Right lobe of liver (tissue), 6 donors: ENCODE measurements at places on chromosomes 11 and 22. TPM values are rescaled to one million over a fixed set of nuclear protein-coding genes. Genes with fewer than 3 reads are reported as not detected.
A peak's percentile ranks its signal among the peaks of the same experiment; 100 is the strongest.

DNA sequence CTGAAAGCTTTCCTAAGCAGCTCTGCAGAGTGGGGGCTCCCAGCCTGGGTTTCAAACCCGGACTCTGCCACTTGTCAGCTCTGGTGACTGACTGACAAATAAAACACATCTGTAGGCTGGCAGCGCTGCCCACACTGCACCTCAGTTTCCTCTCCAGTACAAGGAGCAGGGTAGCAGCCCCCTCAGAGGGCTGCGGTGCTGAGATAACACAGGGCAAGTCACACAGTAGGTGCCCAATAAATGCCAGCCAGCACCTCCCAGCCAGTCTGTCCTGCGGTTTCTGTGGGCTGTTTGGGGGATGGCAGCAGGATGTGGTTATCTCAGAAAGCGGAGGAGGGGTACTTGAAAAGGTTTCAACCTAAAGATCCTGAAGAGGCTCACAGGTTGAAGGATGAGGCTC is 1.5 kb downstream of the SYT12 start:
- H3K36me3 ChIP-seq = no peaks in the 10 kb centered on the region
- H3K4me3 ChIP-seq = no peak overlapping the region
- H3K4me1 ChIP-seq = peaks cover 29% of the 10 kb centered on the region
- no peaks in the 10 kb centered on the region for H3K27me3 ChIP-seq
- no peak overlapping the region for H3K27ac ChIP-seq

- no peak overlapping the region for H3K27ac ChIP-seq
- H3K36me3 ChIP-seq = no peaks in the 10 kb centered on the region
- DNase-seq = peak; percentile 31
- H3K4me1 ChIP-seq = no peaks in the 10 kb centered on the region
- no peak overlapping the region for H3K4me3 ChIP-seq
These were observed 1.5 kb downstream of the LRFN4 start for GRCh38 chr11:66858186-66858938.

- no peaks in the 10 kb centered on the region for H3K36me3 ChIP-seq
- no peak overlapping the region for H3K4me3 ChIP-seq
- H3K4me1 ChIP-seq = no peaks in the 10 kb centered on the region
- H3K27ac ChIP-seq = no peak overlapping the region
These were observed 19.1 kb upstream of the RCN1 start for GRCh38 chr11:32071811-32072210.

DNA sequence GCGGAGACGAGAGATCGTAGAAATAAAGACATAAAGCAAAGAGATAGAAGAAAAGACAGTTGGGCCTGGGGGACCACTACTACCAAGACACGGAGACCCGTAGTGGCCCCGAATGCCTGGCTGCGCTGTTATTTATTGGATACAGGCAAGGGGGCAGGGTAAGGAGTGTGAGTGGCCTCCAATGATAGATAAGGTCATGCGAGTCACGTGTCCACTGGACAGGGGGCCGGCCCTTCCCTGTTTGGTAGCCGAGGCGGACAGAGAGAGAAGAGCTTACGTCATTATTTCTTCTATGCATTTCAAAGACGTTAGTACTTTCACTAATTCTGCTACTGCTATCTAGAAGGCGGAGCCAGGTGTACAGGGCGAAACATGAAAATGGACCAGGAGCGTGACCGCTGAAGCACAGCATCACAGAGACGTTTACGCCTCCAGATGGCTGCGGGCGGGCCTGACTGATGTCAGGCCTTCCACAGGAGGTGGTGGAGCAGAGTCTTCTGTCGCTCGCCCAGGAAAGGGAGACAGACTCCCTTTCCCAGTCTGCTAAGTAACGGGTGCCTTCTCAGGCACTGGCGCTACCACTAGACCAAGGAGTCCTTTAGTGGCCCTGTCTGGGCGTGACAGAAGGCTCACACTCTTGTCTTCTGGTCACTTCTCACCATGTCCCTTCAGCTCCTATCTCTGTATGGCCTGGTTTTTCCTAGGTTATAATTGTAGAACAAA is 24.8 kb downstream of the PPP6R2 start:
- no peak for DNase-seq
- H3K27me3 ChIP-seq = no peaks in the 10 kb centered on the region
- no peaks in the 10 kb centered on the region for H3K36me3 ChIP-seq
- H3K27ac ChIP-seq = no peak overlapping the region
- peaks cover 21% of the 10 kb centered on the region for H3K4me1 ChIP-seq

GRCh38 chr11:5809905-5810795 is 1.4 kb downstream of the OR52N2 start:
- H3K27ac ChIP-seq = no peak overlapping the region
- DNase-seq = no peak
- H3K4me1 ChIP-seq = no peaks in the 10 kb centered on the region
- no peak overlapping the region for H3K4me3 ChIP-seq
- no peaks in the 10 kb centered on the region for H3K36me3 ChIP-seq

DNA sequence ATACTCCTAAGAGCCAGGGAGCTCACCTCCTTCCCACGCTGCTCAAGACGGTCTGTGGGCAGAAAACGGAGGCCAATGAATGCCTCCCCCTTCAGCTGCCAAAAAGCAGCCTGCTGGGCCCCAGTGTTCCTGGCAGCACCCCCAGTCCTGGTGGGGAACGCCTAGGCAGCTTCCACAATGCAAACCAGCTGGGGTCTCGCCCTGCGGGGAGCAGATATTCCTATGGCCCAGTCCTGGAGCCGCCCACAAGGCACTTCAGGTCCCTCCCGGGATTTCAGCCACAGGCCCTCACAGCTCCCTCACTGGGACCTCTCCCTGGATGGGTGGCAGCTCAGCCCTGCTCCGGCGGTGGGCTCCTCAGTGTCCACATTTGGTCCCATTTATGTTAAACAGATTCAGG is 29.2 kb downstream of the A4GALT start:
- peaks cover 7% of the 10 kb centered on the region for H3K4me1 ChIP-seq
- no peak overlapping the region for H3K27ac ChIP-seq
- H3K4me3 ChIP-seq = no peak overlapping the region
- H3K36me3 ChIP-seq = no peaks in the 10 kb centered on the region
- no peak for DNase-seq
- H3K27me3 ChIP-seq = no peaks in the 10 kb centered on the region

GRM5 gene
- total RNA-seq = not detected

GRCh38 chr22:40606306-40606705 is 30.2 kb downstream of the MRTFA start:
- no peak overlapping the region for H3K27ac ChIP-seq
- H3K27me3 ChIP-seq = no peaks in the 10 kb centered on the region
- no peak overlapping the region for H3K4me3 ChIP-seq
- no peaks in the 10 kb centered on the region for H3K36me3 ChIP-seq

GRCh38 chr11:58003036-58003435 is 20.6 kb upstream of the OR9Q1 start:
- no peaks in the 10 kb centered on the region for H3K4me1 ChIP-seq
- no peak for DNase-seq
- no peaks in the 10 kb centered on the region for H3K27me3 ChIP-seq
- no peaks in the 10 kb centered on the region for H3K36me3 ChIP-seq
- no peak overlapping the region for H3K27ac ChIP-seq

DNA sequence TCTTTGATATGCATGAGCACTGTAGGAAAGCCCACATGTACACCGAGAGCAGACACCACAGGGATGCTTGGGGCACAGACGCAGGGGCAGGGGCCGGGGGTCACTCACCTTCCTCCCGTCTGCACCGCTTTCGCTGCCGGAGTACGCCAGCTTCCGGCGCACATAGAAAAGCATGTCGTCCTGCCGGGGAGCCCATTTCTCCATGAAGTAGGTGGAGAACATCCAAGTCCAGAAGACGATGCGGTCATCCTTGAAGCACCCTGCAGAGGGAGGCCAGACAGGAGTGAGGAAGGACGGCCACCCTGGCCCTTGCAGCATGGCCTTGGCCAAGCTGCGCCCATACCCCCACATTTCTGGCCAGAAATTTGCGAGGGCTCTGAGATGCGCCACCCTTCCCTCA is 28.8 kb downstream of the KIAA0930 start:
- no peaks in the 10 kb centered on the region for H3K27me3 ChIP-seq
- no peaks in the 10 kb centered on the region for H3K4me1 ChIP-seq
- no peaks in the 10 kb centered on the region for H3K36me3 ChIP-seq

DNA sequence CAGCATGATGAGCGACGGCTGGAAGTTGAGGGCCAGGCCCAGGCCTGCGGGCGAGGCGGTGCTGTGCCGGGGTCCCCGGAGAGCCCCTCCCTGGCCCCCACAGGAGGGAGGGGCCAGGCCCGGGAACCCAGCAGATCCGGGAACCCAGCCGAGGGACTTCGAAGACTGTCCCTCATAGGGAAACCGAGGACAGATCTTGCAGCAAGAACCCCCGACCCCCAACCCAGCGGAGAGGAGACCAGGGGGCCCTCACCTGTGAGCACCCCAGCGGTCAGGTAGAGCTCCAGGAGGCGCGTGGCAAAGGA is 2.4 kb downstream of the SLC16A8 start:
- no peak for DNase-seq
- H3K27ac ChIP-seq = no peak overlapping the region
- H3K36me3 ChIP-seq = no peaks in the 10 kb centered on the region
- no peak overlapping the region for H3K4me3 ChIP-seq
- no peaks in the 10 kb centered on the region for H3K27me3 ChIP-seq

LINC01488 gene
- 1.6 TPM for total RNA-seq

DNA sequence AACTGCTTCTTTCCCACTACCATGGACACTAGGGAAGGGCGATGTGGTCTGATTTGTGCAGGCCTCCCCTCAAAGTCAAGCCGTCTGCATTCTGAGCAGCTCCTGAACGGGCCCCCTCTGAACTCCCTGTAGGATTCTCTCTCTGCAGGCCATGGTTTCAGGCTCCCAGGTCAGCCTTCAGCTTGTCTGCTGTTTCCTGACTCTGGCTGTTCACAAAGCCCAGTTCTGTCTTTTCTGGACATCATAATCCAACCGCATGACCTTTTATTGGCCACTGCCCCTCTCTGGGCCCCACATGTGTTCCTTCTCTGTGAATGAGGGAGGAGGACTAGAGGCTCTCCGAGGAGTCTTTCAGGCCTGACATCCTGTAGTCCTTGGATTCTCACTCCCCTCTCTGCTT is 161.0 kb downstream of the FEZ1 start:
- no peak for DNase-seq
- no peaks in the 10 kb centered on the region for H3K27me3 ChIP-seq
- H3K4me1 ChIP-seq = no peaks in the 10 kb centered on the region
- H3K36me3 ChIP-seq = no peaks in the 10 kb centered on the region
- H3K4me3 ChIP-seq = no peak overlapping the region

GRCh38 chr22:47128216-47128615 is 365.8 kb downstream of the TBC1D22A start:
- no peaks in the 10 kb centered on the region for H3K36me3 ChIP-seq
- no peaks in the 10 kb centered on the region for H3K27me3 ChIP-seq
- H3K4me3 ChIP-seq = no peak overlapping the region
- no peaks in the 10 kb centered on the region for H3K4me1 ChIP-seq

CABP4 gene
- 1.3 TPM for total RNA-seq

SLC35F2 gene
- 0.17 TPM for total RNA-seq

GRCh38 chr11:82092904-82093303 is 640.8 kb downstream of the FAM181B start:
- H3K36me3 ChIP-seq = no peaks in the 10 kb centered on the region
- H3K4me1 ChIP-seq = no peaks in the 10 kb centered on the region
- no peak overlapping the region for H3K27ac ChIP-seq
- DNase-seq = no peak

- peak overlapping the region; percentile 70 for H3K27ac ChIP-seq
- H3K4me3 ChIP-seq = peak overlapping the region; percentile 47
- peaks cover 56% of the 10 kb centered on the region for H3K4me1 ChIP-seq
- peaks cover 4% of the 10 kb centered on the region for H3K36me3 ChIP-seq
- H3K27me3 ChIP-seq = no peaks in the 10 kb centered on the region
These were observed 3.1 kb downstream of the TNKS1BP1 start for GRCh38 chr11:57321388-57322255.

- H3K4me3 ChIP-seq = no peak overlapping the region
- H3K4me1 ChIP-seq = no peaks in the 10 kb centered on the region
- no peaks in the 10 kb centered on the region for H3K27me3 ChIP-seq
- H3K27ac ChIP-seq = no peak overlapping the region
These were observed 64.1 kb upstream of the BIRC3 start for GRCh38 chr11:102253020-102253715.

DNA sequence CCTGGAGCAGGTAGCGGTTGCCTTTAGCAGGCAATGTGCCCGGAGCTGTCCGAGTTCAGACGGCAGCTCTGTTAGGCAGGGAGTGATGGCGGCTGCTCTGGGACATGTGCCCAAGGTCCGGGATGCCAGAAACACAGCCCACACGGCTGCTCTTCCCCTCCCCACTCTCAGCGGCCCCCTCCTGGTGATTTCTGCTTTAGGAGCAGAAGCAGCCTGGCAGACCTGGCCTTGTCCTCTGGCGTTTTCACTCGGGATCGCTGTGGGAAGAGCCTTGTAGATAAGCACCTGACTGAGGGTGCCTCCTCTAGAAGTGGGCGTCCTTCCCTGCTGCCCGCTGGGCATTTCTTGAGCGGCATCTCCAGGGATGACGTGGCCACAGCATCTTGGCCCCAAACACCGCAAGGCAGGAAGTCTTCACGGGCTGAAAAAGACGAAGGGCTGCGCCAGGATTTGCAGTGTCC is 392.2 kb downstream of the TBC1D22A start:
- DNase-seq = no peak
- no peaks in the 10 kb centered on the region for H3K4me1 ChIP-seq
- no peak overlapping the region for H3K27ac ChIP-seq

DNA sequence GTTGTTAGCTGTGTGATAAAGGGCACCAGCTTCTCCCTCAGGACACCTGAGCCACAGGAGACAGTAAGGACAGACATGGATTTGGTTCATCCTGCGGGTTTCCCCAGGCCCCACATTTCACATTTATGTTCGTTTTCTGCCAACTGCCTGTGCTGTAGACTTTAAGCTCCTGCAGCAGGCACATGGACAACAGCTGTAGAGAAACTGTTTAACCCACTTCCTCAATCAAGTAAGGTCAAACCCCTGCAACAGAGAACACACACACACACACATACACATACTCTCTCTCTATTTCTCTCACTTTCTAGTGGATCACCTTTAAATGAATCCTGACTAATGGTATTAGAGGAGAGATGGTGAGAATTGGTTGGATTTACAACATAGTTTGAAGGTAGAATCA is 90.7 kb downstream of the C11orf87 start:
- no peak for DNase-seq
- no peaks in the 10 kb centered on the region for H3K4me1 ChIP-seq
- H3K4me3 ChIP-seq = no peak overlapping the region
- no peak overlapping the region for H3K27ac ChIP-seq
- H3K36me3 ChIP-seq = no peaks in the 10 kb centered on the region
- H3K27me3 ChIP-seq = no peaks in the 10 kb centered on the region

GRCh38 chr11:77294040-77294439 is 7.4 kb downstream of the GDPD4 start:
- no peaks in the 10 kb centered on the region for H3K27me3 ChIP-seq
- no peaks in the 10 kb centered on the region for H3K36me3 ChIP-seq
- no peak overlapping the region for H3K27ac ChIP-seq
- H3K4me1 ChIP-seq = no peaks in the 10 kb centered on the region
- no peak for DNase-seq

GRCh38 chr11:120057595-120058581 is 80.0 kb downstream of the TRIM29 start:
- no peak overlapping the region for H3K27ac ChIP-seq
- no peaks in the 10 kb centered on the region for H3K27me3 ChIP-seq
- DNase-seq = no peak
- no peaks in the 10 kb centered on the region for H3K36me3 ChIP-seq

DNA sequence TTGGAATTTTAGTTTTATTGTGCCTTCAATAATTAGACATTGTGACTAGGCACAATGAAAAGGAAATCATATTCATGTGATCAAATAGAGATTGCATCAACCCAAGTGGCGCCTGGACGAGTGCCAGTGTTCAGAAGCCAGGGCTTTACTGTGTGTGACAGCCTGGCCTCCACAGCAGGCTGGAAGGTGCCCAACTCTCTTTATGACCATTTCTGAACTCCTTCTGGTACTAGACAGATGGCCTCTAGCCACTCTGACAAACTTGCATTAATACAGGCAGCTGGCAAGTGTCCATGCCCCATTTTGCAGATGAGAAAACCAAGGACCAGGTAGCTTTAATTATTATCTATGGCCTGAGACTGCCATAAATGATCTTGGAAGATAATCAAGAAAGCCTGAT is 8.3 kb upstream of the POU2AF1 start:
- no peaks in the 10 kb centered on the region for H3K27me3 ChIP-seq
- DNase-seq = peak; percentile 80
- no peak overlapping the region for H3K27ac ChIP-seq
- no peaks in the 10 kb centered on the region for H3K36me3 ChIP-seq
